ENCODE measurements at places on chromosomes 16 and 17. TPM values are rescaled to one million over a fixed set of nuclear protein-coding genes. Genes with fewer than 3 reads are reported as not detected.

The KRT20 gene
- total RNA-seq, result not detected

The CCL2 gene
- 268 TPM for total RNA-seq

The TAT gene
- not detected for total RNA-seq

The SULT1A2 gene
- total RNA-seq, result 2.1 TPM

The TOB1 gene
- 63.2 TPM for total RNA-seq

The NOXO1 gene
- not detected for total RNA-seq

The MIEF2 gene
- 16.2 TPM for total RNA-seq

The RAB26 gene
- total RNA-seq, result 0.88 TPM

The RAB40C gene
- 13.5 TPM for total RNA-seq

GRCh38 chr16:67264277-67264676 lies 15.1 kb upstream of the PLEKHG4 start:
- no peak for DNase-seq

- DNase-seq, result no peak
Measured at GRCh38 chr17:55672585-55673501, 49.8 kb downstream of the TMEM100 start.

- DNase-seq, result no peak
Measured at GRCh38 chr16:13453325-13453724, 466.6 kb upstream of the ERCC4 start.

DNA sequence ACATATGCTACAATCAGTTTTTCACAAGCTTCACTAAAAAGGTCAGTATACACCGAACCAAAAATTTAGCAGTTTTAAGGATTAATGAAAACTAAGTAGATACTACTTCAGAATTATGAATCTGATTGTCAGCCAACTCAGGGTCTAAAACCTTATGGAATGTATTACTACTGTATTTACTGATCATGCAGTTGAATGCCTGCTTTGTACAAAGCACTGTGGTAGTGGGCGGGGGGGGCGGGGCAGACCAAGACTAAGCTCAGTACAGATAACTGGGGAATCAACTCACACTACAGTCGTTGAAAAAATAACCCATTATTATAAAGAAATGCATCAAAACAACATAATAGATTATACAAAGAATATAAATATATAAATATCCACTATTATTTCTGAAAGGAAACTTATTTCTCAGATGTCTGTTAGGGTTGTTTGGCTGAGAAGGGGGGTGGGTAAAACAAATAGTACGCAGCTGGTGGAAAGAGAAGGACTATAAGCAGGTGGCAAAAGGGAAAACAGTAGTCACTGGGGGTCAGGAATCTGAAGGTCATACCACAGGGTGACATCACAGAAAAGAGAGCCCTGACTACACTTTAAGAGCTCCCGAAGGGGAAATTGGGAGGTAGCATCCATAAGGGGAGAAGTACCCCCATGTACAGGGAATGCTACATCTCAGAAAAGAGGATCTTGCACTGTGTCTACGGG lies 109.4 kb upstream of the AXIN2 start:
- no peak for DNase-seq

GRCh38 chr17:27290916-27291598 lies 2.9 kb upstream of the WSB1 start:
- DNase-seq, result no peak

- DNase-seq, result peak; percentile 78
Measured at GRCh38 chr17:1229349-1229899, 40.8 kb upstream of the BHLHA9 start.

DNA sequence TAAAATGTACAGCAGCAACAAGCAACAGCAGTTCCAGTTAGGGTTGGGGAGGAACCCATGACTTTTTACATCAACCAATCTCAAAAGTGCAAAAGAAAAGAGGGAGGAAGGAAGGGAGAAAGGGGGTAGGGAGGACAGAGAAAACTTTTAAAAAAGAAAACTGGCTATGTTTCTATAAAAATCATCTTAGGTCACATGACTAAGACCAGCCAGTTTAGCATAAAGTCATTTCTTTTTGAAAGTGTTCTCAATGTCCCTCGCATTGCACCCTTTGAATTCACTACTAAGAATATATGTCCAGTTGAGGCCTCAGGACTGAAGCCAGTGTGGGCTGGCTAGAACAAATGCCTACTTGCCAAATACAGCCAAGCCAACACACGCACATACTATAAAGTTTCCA lies 28.9 kb downstream of the DCUN1D3 start:
- no peak for DNase-seq

- no peak for DNase-seq
Measured at GRCh38 chr16:5938607-5939006, 841.0 kb upstream of the EEF2KMT start.

DNA sequence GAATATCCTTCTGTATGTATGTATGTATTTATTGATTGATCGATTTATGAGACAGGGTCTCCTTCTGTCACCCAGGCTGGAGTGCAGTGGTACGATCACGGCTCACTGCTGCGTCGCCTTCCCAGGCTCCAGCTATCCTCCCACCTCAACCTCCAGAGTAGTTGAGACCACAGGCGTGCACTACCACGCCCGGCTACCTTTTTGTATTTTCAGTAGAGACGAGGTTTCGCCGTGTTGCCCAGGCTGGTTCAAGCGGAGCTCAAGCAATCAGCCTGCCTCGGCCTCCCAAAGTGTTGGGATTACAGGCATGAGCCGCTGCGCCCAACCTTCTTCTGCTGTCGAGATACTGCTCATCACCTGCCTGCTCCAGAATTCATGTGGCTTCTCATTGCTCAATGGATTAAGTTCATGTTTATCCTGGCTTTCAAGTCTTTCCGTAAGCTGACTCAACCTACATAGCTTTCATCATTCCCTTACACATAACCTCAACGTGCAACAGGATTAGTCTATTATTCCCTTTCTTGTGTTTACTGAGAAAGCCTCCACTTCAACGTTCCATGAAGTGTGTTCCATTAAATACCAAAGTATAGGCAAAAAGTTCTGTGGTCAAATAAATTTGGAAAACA lies 13.6 kb downstream of the TAC4 start:
- no peak for DNase-seq

DNA sequence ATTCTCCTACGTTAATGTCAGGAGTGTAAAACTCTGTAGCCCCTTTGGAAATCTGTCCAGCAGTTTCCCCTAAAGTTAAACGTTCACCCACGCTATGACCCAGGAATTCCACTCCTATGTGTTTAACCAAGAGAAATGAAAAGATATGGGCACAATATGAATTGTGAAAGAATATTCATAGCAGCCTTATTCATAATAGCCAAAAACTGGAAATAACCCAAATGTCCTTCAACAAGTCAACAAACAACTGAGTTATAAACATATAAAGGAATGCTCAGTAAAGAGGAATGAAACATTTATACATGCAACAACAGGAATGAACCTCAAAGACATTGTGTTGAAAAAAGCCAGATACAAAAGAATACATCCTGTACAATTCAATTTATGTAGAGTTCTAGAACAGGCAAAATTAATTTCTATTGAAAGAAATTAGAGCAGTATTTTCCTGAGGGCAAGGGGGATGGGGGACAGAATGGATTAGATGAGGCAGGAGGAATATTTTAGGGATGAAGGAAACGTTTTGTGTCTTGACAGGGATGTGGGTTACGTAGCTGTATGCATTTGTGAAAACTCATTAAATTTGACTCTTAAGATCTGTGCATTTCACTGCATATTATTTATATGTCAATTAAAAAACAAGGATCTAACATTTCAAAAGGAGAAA lies 286.7 kb upstream of the CDH5 start:
- DNase-seq, result no peak

- peak; percentile 31 for DNase-seq
Measured at GRCh38 chr17:63696381-63696961, 3.5 kb downstream of the LIMD2 start.

GRCh38 chr17:32588982-32589381 lies 102.2 kb downstream of the CDK5R1 start:
- DNase-seq, result no peak

- DNase-seq, result peak; percentile 81
Measured at GRCh38 chr17:57874434-57875289, 24.8 kb upstream of the MRPS23 start.

GRCh38 chr17:35801583-35802224 lies 6.3 kb upstream of the MMP28 start:
- DNase-seq, result peak; percentile 89

- DNase-seq, result no peak
Measured at GRCh38 chr16:89101303-89102040, 7.8 kb downstream of the ACSF3 start.
